Fibroblast of the conjunctiva (primary cell): ENCODE measurements at places on chromosomes 2 and 18.

- no peak for DNase-seq
Observed at GRCh38 chr2:180562378-180562777, 418.0 kb upstream of the UBE2E3 start.

GRCh38 chr2:9508931-9509330 is 34.6 kb downstream of the IAH1 start:
- DNase-seq, result no peak

DNA sequence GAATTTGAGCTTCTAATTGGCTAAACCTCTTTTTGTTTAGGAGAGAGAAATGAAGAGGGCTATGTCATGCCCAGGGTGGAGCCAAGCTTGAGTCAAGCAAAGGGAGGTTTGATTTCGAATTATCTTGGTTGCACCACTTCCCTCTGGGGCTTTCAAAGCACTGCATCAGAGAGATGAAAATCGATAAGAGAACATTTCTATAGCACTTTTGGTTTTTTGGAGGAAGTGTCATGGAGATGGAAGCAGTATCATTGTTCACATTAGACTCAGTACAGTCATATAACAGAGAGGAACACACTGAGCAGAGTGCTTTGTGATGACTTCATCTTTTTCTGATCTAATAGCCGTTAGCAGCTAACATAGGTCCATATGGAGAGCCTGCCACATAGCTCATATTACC is 120.3 kb upstream of the UXS1 start:
- DNase-seq, result no peak

GRCh38 chr2:85560812-85561279 is 447 bp downstream of the GGCX start:
- DNase-seq, result no peak

DNA sequence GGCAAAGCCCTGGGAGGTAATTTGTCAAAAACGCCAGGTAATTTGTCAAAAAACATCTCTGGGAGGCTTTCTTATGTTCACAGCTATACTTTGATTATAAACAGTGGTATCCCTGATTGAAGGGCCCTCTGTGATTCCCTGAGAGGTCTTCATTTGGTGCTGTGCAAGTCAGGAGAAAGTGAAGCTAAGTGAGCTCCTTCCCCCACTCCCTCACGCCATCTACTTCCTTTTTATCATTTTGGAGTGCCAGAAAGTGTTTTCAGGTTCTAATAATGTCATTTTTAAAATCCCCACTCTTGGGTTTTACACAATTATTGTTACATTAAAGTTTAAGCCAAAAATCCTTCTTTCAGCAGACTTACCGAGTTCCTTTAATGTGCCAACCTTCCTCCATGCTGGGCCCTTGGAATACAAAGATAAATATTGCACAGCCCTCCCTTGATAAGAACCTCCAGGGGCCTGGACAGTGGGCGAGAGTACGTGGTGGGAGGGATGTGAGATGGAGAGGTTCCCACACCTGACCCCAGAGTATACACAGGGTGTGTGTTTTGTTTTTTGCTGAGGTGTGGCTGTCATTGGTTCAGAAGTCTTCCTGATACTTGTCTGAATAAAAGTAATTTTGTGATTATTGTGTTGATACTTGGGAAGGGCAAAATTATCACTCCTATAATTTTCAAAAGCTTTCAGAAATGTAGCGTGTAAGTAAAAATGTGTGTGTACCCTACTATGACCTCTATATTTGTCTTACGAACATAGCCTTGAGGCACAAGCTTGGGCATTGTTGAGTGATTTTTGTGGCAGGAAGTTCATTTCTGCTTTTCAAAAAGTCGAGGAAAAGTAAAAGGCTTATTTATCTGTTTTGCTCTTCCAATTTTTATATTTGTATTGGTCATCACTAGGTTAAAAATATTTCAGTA is 8.2 kb downstream of the MAPRE2 start:
- DNase-seq, result no peak
